ENCODE measurements at places on chromosomes 3 and 15. TPM values are rescaled to one million over a fixed set of nuclear protein-coding genes. Genes with fewer than 3 reads are reported as not detected.

- peak; percentile 20 for DNase-seq
Observed at GRCh38 chr3:147939839-147940238, 530.7 kb downstream of the ZIC1 start.

DNA sequence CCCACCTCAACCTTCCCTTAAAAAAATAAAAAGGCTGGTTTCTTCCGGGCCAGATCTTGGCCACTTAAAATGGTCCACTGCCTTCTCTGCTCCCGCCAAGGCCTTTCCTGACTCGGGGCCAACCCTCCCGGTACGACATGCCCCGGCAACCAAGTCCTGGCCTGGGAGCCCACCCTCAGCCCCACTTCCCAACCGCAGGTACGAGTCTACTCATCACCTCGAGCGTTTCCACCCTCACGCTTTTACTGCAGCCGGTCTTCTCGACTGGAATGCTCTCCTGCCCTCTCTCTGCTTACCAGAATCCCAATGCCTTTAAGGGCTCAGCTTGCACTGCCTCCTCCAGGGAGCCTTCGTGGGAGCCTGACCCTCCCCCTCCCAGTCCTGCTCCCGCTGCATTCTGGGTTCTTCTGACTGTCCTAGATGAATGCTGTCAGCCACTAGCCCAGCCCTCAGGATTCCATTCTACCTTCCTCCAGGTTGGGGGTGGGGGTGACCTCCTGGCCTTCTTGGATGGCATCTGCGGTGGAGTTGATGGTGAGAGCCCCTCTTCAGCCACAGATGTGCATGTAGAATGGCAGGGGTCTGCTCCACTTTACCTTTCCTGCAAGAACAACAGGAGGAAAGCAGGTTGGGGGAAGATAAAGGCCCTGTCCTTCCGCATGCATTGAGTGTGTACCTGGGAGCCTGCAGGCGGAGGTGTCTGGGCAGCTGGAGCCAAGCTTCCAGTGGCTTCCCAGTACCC is 1.1 kb upstream of the CSRNP1 start:
- DNase-seq, result peak; percentile 97

GRCh38 chr15:41968701-41969100 is 3.7 kb downstream of the EHD4 start:
- no peak for DNase-seq

GRCh38 chr3:101259485-101260341 is 60.7 kb downstream of the IMPG2 start:
- no peak for DNase-seq

DNA sequence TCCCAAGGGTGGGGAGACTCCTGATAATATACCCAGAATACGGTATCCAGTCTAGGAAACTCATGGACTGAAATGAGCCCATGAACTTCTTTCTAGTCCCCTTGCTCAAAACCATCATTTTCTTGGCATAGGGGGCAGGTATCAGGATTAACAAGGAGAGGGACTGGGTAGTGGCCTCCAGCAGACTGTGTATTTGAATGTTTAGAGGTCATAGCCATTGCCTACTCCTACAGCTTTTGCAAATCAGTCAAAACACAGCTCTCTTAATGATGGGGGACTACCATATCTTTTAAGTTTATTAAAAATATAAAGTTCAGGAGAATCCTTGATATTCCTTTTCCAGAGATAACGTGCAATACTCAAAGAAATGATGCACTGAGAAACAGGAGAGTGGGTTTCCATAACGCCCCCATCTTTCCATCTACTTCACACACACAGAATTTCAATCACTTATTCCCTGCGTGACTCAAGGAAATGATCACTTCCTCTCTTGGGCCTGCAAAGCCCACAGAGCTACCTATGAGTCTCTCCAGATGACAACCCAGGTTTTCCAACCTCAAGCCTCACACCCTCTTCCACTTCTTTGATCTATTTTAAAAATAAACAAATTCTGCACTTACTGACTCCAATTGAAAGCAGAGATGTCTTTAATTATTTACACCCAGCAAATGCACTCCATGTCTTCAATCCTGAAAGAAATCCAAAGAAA is 584.0 kb upstream of the LMCD1 start:
- DNase-seq, result no peak

DNA sequence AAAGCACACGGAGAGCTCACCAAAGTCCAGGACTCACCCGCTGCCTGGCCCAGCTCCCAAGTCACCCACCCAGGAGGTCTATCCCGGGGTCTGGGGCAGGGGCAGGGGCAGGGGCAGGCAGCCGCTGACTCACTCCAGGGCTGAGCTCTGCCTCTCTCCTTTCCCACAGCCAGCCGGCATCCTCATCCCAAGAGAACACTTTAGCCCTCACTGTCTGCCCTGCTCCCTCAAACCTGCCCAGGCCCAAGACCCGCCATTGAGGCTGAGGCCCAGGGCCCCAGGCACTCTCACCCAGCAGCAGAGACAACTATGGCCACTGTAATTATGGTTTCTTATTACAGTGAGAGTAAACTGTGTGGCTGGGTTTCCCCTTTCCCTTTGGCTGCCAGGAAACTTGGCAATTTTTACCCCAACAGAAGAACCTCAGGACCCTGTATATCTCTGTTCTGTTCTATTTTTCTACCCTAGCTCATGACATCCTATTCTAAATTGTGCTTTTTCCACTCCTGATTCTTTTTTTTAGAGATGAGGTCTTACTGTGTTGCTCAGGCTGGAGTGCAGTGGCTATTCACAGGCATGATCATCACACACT is 53.0 kb downstream of the IQSEC1 start:
- DNase-seq, result no peak

DNA sequence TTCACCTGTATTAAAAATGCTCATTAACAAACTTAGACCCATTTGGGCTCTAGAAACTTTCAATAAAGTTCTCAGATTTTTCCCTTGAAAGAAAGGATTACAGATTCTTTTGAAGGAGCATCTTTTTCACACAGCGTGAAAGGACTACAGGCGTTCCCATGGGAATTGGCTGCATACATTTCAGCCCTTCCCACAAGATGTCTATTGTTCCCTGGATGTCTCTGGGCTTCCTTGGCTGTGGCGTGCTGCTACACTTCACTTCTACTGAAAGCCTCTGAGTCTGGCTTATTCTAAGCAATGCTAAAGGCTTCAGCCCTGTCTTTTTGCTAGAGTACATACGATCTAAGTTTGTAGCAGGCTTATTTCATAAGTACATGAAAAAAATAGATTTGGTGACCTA is 1.4 kb downstream of the VEPH1 start:
- DNase-seq, result peak; percentile 76

SMC4 gene
- 144 TPM for total RNA-seq

GRCh38 chr3:51720292-51721061 is 13.6 kb downstream of the GRM2 start:
- DNase-seq, result no peak

ZNF502 gene
- total RNA-seq, result 4.7 TPM

DNA sequence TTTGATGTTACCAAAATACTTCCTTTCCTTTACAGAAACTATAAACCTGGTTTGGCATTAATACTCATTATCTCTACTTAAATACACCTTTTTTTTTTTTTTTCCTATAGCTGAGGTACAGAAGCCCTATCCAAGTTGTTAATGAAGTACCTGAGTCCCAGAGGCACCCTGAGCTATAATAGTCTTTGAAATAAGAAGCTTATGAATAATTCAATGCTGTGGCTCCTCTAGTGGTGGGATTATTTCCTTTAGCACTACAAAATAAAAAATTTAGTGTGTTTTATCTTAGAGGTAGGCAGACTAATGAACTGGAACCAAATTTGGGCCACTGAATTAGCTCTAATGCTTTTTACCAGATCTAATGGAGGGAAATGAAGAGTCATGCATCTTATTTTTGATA is 611.9 kb downstream of the EDEM1 start:
- DNase-seq, result no peak

TGM4 gene
- not detected for total RNA-seq

- no peak for DNase-seq
Observed at GRCh38 chr15:51620122-51620521, 2.4 kb downstream of the DMXL2 start.

GRK7 gene
- not detected for total RNA-seq

DNA sequence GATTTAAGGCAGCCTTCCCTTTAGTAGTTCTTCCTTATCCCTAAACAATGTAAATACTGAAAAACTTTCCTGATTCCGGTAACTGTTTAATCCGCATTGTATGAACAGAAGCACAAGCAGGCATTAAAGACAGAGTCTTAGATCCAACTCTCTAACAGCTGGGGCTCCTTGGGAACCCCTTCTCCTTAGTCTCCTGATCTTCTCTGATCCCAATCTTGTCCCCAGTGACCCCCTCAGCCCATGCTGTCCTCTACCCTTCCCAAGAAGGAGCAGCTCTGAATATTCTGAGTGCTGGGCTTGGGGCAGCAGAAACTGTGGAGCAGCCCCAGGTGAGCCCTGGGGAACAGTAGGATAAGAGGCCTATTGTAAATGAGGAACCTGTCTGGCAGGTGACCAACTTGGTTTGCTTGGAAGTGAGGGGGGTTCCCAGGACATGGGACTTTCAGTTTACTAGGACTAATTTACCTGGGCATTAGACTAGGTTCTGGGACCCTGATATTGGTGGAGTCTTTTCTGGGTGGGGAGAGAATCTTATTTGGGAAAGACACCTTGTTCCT is 13.0 kb upstream of the SLC30A4 start:
- peak; percentile 11 for DNase-seq

DNA sequence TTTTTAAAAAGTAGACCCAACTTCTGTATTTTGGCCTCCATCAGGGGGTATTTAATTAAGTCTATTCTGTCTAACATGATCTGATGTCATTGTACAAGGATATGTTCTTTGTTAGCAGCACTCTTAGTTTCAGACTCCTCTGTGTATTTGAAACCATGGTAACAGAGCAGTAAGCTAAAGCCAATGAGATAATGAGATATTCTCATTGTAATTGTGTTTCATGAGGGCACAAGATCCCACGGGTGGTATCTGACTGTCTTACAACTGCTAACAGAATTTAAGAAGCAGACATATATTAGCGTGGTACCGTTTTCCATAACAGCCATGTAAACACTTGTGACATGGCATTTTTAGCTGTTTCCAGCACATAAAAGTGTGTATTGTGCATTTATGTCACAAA is 251.2 kb upstream of the VEPH1 start:
- DNase-seq, result peak; percentile 38

DNA sequence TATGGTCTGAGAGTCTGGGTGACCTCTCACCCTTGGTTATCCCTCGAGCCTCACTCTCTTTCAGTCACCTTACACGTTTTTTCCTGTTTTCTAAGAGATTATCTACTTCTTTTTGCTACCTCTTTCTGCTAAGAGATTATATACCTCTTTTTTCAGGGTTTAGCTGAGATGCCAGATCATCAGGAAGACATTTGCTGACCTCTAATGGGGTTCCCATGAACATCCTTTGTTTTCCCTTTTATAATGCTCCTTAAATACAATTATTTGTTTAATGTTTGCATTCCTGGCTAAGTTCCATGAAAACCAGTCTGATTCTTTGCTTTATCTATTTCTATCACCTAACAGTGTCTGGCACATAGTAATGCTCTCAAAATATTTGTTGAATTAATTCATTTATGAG is 39.6 kb downstream of the LEKR1 start:
- DNase-seq, result no peak

DNA sequence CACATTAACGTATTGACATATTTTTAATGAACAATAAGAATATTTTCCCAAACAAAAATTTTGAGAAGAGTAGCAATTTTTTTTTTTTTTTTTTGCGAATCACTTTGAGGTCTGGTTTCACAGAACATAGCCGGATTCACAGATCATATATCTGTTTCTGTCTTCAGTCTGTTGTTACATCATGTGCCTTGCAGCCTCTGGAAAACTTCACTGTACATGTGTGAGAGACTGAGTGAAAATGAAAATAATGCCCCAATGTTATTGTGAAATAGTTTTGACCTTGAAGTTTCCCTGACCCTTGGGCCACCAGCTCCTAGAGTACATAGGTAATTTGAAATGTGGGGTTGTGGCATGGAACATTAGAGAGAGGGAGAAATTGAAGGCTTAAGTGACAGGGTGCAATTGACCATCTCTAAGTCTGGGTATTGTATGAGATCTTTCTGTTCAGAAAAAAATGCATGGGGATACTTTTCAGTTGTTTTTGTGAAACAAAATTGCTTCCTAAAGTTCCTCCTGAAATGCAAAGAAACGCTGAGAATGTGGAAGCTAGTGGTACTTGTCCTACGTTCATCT is 14.0 kb downstream of the ITPR1 start:
- no peak for DNase-seq

DNA sequence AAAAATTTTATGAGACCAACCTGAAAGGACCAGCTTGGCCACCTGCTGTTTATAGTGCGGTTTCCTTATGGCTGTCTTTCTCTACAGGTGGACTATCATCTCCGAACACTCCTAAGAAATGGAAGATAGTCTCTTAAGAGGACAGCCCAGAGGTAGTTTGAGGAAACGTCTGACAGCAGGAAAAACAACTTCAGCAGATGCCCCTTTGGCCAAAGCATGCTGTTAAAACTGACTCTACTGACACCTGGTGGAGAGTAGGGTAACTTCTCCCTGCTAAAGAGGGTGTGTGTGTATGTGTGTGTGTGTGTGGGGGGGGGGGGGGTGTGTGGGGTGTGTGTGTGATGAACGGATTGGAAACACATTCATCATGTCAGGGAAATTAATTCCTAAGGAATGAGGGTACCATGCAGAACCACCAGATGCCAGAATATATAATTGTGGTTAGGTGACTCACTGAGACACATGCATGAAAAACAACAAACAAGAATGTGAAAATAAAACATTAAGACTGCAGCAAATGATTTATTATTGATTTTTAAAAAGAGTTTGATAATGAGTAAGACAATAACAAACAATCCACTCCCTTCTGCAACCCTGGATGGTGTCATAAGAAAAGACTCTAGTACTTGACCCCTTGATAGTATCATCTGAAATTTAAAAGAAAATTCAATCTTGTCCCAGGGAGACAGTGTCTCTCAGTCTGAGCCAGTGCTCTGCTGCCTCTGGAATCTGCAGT is 256.5 kb downstream of the THRB start:
- DNase-seq, result peak; percentile 85

SLC2A2 gene
- total RNA-seq, result not detected

FAM174B gene
- 25.1 TPM for total RNA-seq

GRCh38 chr3:176087066-176087697 is 1110.1 kb downstream of the TBL1XR1 start:
- no peak for DNase-seq

- no peak for DNase-seq
Observed at GRCh38 chr3:108283006-108283405, 13.3 kb upstream of the HHLA2 start.

- DNase-seq, result no peak
Observed at GRCh38 chr3:10706740-10707399, 109.2 kb upstream of the SLC6A11 start.

DNA sequence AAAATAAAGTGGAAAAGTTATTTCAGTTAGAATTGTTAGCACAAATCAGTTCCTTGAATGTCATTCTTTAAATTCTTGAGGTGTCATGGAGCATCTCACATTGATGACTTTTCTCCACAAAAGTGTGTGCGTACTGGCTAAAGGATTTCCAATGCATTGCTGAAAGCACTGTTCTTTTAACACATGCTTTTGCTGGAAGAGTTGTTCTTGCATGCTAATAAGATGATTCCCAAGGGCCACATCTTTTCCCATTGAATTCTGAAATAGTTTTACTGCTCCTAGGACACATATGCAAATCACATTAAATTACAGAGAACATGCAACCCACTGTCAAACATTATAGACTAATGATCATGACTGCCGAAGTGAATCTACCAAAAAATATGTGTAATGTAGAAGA is 516.3 kb upstream of the CADM2 start:
- no peak for DNase-seq

ITPKA gene
- 2.1 TPM for total RNA-seq

GRCh38 chr15:55527150-55527549 is 19.1 kb upstream of the DNAAF4 start:
- DNase-seq, result peak; percentile 25
